ENCODE measurements at places on chromosomes 13 and 19.

DNA sequence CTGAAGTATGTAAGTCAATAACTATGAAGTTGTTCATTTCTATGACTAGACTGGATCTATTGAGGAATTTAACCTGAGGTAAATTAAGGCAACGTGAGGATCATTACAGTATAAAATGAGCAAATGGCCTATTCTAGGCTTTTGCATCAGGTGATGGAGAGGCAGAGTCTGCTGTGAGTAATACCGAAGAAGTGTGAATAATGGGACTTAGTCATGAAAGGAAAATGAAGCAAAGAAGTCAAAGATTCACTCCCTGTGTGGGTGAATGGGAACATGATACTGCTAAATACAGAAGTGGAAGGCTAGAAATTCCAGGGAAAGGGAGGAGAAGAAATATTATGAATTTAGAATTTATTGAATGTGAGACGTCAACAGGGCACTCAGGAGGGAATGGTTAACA lies 774.1 kb downstream of the LIG4 start:
- DNase-seq: no peak

- DNase-seq: no peak
Measured at GRCh38 chr13:105112561-105112960, 1422.9 kb downstream of the EFNB2 start.

DNA sequence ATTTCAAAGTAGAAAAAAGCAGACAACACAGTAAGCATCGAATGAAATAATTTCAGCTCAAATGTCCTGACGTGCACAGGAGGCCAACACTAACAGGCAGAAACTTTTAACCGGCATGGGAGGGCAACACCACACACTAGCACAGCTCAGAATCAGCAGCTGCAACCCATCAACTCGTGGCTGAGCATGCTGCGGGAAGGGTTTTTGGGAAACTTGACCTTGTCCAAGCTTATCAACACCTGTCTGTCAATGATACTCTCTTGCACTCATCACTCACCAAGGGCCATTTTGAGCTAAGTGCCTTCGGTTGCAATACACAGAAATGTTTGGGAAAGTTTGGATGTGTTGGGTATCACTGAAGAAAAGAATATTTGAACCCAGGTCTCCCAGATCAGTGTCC lies 483.7 kb downstream of the TSHZ3 start:
- no peak for DNase-seq

DNA sequence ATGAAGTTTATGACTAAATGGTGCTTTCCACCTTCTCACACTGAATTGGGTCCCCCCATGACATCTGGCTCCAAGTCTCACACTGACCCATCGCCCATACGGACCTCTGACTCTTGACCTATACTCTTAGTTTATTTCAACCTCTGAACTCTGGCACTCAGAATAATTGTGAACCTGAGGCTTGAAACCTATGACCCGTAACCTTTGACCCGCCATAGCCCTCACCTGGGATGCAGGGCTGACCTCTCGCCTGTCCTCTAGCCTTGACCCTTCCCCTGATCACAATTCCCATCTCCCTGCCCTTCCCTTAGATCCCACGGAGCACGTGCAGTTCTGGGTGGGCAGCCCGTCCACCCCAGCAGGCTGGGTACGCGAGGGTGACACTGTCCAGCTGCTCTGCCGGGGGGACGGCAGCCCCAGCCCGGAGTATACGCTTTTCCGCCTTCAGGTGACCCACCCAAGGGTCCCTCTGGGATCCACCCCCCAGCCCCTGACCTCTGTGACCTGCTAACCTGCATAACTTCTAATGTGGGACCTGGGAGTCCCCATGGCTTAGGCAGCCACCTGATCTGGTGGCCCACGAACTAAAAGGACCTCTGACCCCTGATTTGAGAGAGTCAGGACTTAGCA lies 5.1 kb downstream of the BCAM start:
- no peak for DNase-seq

DNA sequence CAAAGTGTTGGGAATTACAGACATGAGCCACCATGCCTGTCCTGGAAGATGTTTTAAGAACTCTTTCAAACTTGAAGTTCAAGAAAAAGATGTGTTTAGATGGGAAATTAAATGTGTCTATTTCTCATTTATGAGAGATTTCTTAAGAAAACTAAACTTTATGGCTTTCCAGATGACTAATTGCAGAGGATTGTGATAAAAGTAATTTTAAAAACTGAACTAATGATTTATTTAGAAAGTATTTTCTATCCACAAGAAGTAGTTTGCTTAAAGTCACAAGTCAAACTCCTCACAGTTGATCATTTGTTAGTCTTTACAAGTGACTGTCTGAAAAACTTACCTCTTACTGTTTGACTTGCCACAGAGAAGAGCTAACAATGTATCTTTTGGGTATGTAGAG lies 89.6 kb upstream of the SPRY2 start:
- DNase-seq: no peak

GRCh38 chr19:29259153-29259552 lies 46.2 kb upstream of the UQCRFS1 start:
- DNase-seq: peak; percentile 5
